Caki2 (cell line): ENCODE measurements at places on chromosomes 3 and 15.

- peak; percentile 87 for DNase-seq
Observed at GRCh38 chr15:41258750-41259471, 27.8 kb downstream of the CHP1 start.

DNA sequence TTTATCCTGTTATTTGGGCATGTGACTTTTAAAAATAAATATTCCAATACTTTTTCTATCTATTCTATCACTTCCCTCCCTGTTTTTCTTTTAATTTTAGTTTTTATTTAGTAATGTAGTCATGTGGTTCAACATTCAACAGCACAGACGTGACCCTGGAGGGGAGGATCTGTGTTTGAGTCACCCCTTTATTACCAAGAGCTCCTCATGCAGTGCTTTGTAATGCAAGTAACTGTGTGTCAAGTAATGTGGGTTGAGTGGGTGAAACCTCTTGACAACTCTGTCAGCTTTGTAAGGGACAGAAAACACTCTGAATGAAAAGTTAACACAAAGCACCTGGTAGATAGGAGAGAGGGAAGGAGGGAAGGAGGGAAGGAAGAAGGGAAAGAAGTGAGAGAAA is 89.7 kb upstream of the FGF12 start:
- DNase-seq = no peak

DNA sequence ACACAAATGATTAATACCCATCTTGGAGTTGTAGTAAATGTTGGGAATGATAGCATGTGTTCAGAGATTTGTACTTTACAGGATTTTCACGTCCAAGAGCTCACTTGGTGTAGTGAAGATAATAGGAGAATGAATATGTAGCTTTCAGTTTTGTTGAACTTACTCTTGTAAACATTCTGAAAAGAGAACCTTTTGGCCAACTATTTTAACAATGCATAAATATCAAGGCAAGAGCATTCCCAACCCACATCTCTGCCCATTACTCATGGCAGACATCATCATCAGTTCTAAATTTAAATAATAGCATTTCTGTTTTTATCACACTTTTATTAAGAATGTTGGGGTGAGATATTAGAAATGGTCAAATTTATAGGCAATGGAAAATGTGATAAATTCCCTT is 465.2 kb upstream of the TPRG1 start:
- DNase-seq = no peak

GRCh38 chr15:99437315-99438223 is 128.2 kb upstream of the MEF2A start:
- DNase-seq = no peak

- no peak for DNase-seq
Observed at GRCh38 chr3:170689893-170690660, 104.2 kb upstream of the SLC7A14 start.

DNA sequence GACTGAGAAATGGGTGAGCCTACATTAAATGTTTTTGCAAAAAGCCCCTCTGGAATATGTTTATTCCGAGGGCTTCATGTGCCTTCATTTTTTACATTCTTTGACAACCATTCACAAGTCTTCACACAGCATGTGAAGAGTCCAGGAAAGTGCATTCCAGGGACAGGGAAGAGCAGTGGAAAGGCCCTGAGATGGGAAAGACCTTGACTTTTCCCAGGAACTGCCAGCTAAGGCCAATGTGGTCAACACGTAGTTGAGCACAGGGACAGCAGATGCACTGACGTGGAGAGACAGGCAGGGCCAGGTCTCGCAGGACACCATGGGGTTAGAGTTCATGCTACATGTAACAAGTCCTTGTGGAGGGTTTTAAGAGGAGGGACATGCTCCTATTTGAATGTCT is 21.7 kb downstream of the SSR3 start:
- no peak for DNase-seq

DNA sequence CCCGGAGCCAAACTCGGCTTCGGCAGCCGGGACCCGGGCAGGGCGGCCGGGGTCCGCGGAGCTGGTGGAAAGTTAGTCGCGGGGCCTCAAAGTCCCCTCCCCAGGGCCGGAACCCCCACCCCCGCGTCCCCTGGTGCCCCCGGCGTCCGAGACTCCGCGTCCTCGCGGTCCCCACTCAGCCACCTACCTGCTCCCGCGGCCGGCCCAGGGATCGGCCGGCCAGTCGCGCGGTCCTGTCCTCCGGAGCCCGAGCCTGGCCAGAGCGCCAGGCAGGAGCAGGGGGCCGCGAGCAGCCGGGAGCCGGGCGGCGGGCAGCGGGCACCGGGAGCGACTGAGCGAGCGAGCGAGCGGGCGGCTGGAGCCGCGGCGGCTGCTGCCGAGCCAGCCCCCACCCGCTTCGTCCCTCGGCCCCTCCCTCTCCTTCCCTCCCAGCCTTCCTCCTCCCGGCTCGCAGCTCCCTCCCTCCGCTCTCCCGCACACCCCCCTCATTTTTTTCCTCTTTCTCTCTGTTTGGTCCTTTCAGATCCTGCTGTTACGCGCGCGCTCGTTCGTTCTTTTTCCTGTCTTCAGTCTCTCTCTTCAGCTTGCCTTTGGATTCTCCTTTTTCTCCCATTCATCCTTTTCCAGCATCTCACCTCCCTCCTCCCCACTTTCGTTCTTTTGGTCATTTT is at the start of gene MEGF11:
Gene MEGF11, minus strand, starts transcription at position 333 of the 671 bp plus-strand sequence. CDS start 125,347 bp downstream, outside the sequence.
- DNase-seq = peak; percentile 18
